Stimulated activated naive CD8-positive, alpha-beta T cell treated with anti-CD3 and anti-CD28 coated beads, Interleukin-15, Interleukin-2, amounts not matched to agents 100 U/mL and 50 U/mL, for 24 hours (primary cell): ENCODE measurements at places on chromosomes 5 and 9.

GRCh38 chr9:70111042-70111602, 67.5 kb downstream of the MAMDC2 start:
- peak; percentile 71 for DNase-seq

DNA sequence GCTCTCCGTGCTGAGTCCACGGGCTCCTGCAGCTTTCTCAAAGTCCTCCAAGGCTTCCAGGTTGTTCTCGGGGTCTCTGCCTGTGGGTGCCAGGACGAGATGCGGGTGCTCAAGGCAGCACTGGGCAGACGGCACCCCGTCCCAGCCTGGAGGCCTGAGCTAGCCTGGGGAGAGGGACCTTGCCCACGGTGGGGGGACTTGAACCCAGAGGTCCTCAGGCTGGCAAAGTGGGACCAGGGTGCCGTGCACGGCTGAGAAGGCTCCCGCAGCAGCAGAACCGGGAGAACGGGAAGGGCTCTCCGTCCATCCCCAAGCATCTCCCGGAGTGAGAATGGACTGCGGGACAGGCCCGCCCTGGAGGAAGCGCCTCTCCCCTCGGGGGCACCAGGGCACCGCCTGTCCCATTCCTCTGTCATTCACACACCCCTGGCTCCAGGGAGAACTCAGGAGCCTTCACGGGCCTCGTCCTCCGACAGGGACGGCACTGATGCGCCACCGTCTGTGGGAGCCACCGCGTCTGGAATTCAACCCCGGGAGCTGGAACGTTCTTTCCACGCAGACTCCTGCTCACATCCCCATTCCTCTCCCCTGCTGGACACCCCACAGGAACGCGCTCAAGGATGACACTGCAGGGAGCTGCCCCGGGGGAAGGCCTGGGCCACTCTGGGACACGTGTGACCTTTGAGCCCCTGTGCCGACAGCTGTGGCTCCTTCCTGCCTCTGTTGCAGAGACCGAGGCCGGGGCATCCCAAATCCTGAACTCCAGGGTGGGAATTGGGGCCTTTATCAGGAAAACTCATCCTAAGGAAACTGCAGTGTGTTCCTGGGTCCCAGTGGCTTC, 16.3 kb upstream of the OBP2B start:
- DNase-seq: no peak

GRCh38 chr5:96876292-96876850, at the start of gene ERAP2:
TSS of gene ERAP2 (plus strand) at chr5:96876500. CDS start at chr5:96879686, 3,186 bp downstream.
- DNase-seq: no peak

DNA sequence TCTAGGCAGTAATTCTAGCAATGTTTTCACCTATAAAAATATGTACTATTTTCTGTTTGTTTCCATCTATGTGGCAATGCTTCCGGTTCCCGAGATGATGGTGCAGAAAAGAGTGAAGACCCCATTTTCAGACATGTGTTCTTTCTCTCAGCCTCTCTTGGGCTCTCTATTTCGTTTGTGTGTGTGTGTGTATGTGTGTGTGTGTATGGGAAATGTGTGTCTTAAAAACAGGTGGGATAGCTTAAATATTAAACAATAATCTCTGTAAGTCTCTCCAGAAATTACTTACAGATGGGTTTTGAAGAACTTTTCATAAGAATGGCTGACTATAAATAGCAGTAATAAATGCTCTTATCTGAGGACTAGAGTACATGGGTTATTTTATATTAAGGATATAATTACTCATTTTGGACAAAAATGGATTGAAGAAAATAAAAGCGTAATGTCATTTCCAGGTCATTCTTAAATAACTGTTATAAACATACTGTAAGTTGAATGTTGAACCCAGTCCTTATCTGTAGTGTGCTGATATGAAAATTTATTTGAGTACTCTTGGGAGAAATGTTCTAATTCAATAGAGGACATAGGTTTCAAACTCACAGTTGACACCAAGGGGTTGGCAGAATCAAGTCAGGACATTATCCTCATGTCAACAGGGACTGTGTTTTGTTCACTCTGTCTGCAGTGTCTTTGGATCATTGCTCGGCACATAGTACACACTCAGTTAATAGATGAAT, 31.1 kb downstream of the PCSK5 start:
- DNase-seq: no peak

- DNase-seq: no peak
These were observed 616.6 kb downstream of the PDE4D start for GRCh38 chr5:59276917-59277372.

GRCh38 chr5:17723876-17724275, 89.6 kb downstream of the TAF11L14 start:
- DNase-seq: no peak

GRCh38 chr5:150126199-150126920, 29.3 kb downstream of the PDGFRB start:
- DNase-seq: no peak

DNA sequence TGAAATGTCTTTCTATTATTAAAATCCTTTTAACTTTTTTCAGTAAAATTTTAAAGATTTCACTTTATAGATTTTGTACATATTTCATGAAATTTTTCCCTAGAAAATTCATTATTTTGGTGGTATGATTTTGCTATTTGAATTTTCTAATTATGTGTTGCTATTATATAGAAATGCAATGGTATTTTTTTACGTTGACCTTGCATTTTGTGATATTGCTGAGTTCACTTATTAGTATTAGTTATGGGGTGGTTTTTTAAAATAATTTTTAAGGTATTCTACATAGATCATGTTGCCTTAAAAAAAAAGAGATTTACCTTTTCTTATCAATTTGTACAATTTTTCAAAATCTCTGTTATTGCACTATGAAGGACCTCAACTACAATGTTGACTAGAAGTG, 458.3 kb downstream of the TLE1 start:
- no peak for DNase-seq

GRCh38 chr9:87657190-87657589, 68.7 kb upstream of the CTSL start:
- DNase-seq: no peak

GRCh38 chr5:110903966-110904365, 165.2 kb downstream of the SLC25A46 start:
- DNase-seq: no peak

DNA sequence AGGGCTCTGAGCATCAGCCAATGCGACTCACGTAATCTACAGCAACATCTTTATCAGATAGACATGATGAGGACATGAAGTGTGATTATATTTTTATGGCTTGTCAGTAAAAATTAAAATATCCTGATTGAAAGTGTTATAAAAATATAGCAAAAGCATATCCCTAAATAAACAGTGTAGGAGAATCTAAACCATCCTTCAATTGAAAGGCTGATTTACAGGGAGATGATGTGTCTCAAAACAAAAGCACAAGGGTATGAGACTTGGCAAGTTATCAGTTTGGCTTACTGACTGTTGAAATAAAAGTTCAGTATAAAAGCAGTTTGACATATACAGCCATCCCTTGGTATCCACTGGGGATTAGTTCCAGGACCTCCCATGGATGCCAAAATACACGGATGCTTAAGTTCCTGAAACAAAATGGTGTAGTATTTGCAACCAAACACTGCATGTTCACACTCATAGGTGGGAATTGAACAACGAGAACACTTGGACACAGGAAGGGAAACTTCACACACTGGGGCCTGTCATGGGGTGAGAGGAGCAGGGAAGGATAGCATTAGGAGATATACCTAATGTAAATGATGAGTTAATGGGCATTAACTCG, 149.9 kb upstream of the MAP1B start:
- no peak for DNase-seq

- no peak for DNase-seq
These were observed 63.5 kb downstream of the ASS1 start for GRCh38 chr9:130508218-130508617.

DNA sequence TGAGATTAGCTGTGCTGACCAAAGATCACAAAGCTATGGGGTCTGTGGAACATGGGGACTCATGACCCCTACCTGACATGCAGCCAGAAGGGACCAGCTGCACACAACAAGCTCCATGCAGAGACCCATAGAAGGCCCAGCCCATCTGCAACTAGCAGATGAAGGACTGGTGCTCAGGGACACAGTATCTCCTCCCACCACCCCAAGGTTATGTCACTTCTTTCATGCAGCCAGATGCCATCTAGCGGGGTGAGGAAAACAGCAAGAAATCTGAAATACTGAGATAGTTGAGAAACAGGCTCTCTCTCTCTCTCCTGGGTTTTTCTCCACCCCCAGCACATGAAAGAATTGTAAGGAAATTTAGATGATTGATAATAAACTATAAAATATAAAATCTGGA, 161.3 kb upstream of the DAPK1 start:
- DNase-seq: no peak

DNA sequence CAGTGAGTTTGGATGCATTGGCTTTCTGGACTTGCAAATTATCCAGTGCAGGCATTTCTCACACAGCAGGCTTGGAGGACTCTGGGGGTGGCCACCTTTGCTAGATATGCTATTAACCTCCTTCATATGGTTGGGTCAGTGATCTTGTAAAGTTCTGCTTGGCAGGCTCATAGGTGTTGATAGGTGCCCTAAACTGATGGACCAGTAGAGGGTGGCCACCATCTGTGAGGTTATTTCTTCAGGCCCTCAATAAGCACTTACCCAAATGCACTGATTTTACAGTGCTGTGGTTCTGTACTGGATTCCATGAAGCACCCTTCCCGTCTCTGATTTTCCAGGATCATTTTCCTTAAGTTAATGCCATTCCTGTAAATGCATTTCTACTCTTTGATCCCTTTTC, 216.3 kb downstream of the COMMD10 start:
- DNase-seq: no peak

DNA sequence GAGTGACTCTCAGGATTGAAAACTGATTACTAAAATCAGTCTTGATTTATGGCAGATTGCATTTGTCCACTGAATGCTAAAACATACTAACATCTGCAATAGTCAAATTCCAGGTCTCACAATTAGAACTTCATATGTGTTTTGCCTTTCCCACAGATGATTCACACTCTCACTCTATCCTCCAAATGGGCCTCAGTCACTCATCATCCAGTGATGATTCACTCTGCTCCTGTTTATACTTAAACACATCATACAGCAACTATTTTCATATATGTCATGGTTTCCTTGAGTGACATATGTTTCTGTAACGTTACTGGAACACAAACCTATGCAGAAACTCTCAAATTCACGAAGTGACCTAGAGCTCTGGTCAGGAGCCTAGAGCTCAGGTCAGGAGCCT, 512.9 kb downstream of the HINT1 start:
- no peak for DNase-seq

GRCh38 chr5:35671541-35672295, 54.1 kb downstream of the SPEF2 start:
- no peak for DNase-seq

DNA sequence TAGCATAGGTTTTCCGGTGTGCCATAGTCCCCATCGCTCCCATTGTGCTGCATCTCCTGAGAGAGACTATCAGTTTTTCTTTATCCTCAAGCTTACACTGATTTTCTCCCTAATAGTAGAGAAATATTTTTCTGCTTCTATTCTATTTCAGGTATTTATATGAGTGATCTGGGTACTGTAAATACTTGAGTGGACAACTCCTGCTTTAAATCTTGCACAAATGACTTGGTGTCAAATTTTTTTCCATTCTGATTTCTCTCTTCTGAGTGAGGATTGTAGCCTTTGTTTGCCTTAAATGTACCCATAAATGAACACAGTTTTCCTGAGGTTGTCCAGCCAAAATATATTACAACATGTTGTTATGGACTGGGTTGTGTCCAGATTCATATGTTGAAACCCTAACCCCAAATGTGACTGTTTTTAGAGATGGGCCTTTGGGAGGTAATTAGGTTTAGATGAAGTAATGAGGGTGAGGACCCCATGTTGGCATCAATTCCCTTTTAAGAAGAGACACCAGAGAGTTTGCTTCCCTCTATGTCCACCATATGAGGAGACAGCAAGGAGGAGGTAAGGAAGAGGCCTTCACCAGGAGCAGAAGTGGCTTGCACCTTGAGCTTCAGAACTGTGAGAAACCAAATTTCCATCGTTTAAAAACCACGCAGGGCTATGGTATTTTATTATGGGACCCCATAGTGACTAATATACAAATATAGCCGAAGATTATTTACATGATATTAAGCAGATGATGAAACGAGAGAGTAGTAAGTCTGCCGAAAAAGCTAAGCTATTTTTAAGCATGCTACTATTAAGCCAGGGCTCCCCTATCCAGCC, 336.4 kb upstream of the MPDZ start:
- no peak for DNase-seq

GRCh38 chr9:124975131-124975530, 34.2 kb upstream of the GOLGA1 start:
- no peak for DNase-seq

DNA sequence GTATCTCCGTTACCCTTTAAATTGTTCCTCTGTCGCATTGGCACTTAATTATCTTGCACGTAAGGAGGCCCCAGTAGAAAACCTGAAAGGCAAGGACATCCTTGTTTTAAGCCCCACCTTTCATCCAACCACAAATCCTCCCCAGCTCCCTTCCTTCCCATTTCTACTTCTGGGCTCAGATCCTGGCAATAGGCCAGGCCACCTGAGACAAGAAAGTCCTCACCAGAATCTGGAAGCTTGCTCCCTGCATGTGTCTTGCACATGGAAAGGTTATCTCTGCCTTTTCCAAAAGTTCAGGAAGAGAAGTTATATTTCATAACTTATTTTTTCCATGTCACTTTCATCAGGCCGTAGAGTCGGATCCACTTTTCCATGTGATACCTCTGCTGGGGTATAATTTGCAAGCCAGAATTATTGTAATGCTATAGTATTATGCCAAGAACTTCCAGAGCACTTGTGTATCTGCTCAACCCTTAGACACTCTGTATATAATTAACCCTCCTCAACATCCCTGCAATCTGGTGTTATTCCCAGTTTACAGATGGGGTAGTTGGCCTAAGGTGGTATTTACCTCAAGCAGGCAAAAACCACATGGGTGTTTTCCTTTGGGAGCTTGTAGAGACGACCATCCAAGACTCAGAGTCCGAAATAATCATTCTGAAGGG, 2.6 kb upstream of the SHB start:
- DNase-seq: no peak

GRCh38 chr9:79292731-79293280, 279.0 kb upstream of the TLE4 start:
- no peak for DNase-seq

DNA sequence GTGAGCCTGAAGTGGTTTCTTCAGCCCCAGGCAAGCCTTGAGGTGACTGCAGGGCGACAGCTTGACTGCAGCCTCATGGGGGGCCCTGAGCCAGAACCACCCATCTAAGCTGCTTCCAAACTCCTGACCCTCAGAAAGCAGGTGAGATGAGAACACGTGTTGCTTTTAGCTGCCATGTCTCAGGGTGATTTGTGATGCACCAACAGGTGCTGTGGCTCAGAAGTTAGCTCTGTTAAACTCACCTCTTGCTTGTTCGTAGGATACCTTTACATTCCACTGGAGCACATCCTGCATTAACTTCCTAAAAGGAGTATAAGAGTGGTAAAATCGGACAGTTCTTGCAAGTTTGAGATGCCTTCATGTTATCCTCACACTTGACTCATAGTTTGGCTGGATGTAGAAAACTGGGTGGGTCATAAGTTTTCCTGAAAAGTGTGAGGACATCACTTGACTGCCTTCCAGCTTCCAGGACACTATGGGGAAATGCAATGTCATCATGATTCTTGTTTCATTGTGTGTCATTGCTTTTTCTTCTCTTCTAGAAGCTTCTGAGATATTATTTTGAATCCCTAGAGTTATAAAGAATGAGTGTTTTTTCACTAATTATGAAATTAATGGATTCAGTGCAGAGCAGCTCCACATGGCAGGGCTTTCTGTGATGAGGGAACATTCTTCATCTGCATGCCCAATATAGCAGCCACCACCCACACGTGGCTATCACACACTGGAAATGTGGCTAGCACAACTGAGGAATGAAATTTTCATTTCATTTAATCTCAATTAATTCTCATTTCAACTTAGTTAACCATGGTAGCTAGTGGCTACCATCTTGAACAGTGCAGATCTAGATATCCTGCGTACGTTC, 92.3 kb downstream of the HSD17B3 start:
- DNase-seq: no peak
